Activated CD4-positive, alpha-beta T cell treated with anti-CD3 and anti-CD28 coated beads, Interleukin-2, amount 10 ng/mL, durations not matched to agents 7 days and 5 days (primary cell): ENCODE measurements at places on chromosomes 6 and 20. TPM values are rescaled to one million over a fixed set of nuclear protein-coding genes. Genes with fewer than 3 reads are reported as not detected.
A peak's percentile ranks its signal among the peaks of the same experiment; 100 is the strongest.

- peaks cover 16% of the 10 kb centered on the region for H3K4me1 ChIP-seq
- peak; percentile 19 for DNase-seq
- no peaks in the 10 kb centered on the region for H3K27me3 ChIP-seq
- no peak overlapping the region for H3K27ac ChIP-seq
Observed at GRCh38 chr20:3115190-3116107, 30.9 kb upstream of the AVP start.

The DYNLRB1 gene
- 105 TPM for total RNA-seq

DNA sequence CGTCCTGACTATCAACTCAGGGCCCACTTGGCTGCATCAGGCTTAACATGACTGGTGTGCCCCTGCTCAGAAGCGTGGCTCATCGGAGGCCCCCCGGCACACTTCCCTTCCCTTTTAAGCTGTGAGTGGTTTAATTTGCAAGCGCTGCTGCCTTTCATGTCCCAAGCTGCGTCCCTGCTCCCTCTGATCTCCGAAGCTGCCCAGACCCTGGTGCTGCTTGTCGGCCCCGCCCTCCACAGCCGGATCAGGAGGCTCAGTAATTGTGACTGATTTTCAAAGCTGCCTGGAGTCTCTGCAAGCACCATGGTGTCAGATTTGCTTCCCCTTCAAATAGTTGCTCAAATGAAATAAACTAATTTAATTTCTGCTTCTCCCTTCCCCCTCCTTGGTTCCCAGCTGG lies 71.1 kb downstream of the CDH22 start:
- no peaks in the 10 kb centered on the region for H3K36me3 ChIP-seq
- H3K4me1 ChIP-seq, result no peaks in the 10 kb centered on the region
- no peak overlapping the region for H3K4me3 ChIP-seq
- H3K27ac ChIP-seq, result no peak overlapping the region
- no peak for DNase-seq

- H3K27ac ChIP-seq, result no peak overlapping the region
- peaks cover 7% of the 10 kb centered on the region for H3K4me1 ChIP-seq
- H3K36me3 ChIP-seq, result no peaks in the 10 kb centered on the region
- H3K4me3 ChIP-seq, result no peak overlapping the region
- H3K27me3 ChIP-seq, result peaks cover 5% of the 10 kb centered on the region
Observed at GRCh38 chr20:5040345-5040744, 39.0 kb upstream of the SLC23A2 start.

The CCN6 gene
- not detected for total RNA-seq

DNA sequence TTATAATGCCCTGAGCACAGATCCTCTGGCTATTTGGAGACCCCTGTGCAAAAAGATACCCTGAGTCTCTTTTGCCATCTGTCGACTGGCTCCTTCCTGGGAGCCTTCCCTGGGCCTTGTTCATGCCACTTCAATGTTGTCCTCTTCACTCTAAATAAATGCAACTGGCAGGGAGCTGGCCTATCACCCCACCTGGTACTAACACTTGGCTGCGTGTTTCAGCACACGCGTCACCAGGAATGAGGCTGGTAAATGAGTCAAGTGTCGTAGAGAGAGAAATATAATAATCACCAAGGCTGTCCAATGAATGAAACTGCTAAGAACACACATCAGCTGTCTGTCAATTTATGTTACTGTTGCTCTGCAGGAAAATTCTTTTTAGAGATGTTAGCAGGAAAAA lies 374.6 kb upstream of the JARID2 start:
- H3K4me1 ChIP-seq, result peaks cover 30% of the 10 kb centered on the region
- H3K36me3 ChIP-seq, result peaks cover 1% of the 10 kb centered on the region
- no peaks in the 10 kb centered on the region for H3K27me3 ChIP-seq
- H3K27ac ChIP-seq, result no peak overlapping the region
- no peak overlapping the region for H3K4me3 ChIP-seq
- DNase-seq, result no peak

The VPS52 gene
- 84.0 TPM for total RNA-seq

DNA sequence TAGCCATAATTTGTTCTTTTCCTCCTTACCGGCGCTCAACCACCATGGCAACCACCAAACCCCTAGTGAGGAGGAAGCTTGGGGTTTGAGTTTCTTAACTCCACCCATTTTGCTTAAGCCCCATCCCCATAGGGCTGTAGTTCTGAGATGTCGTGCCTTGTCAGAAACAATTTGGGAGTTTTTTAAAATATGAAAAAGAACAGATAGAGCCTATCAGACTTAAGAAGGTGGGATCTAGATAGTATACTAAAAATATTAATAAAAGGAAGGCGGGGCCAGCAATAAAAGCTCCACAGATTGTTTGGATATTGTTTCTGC lies 5.6 kb downstream of the BRD2 start:
- H3K27me3 ChIP-seq, result no peaks in the 10 kb centered on the region
- peak overlapping the region; percentile 89 for H3K4me3 ChIP-seq
- H3K36me3 ChIP-seq, result peaks cover 89% of the 10 kb centered on the region
- H3K4me1 ChIP-seq, result peaks cover 38% of the 10 kb centered on the region

DNA sequence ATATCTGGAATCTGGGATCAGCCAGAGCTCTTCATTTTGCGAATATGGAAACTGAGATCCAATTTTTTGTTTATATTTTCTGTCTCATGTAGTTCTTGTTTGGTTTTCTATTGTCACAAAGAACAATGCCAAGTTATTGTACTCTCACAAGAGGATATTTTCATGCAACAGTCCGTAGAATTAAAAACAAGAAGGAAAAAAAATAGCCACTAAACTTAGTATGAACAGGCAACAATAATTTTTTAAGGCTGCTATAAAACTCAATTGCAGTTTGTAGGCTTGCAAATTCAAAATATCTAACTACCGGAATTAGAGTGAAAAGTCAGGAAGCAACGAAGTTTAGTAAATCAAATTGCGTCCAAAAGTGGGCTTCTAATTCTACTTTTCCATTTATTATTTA lies 1.2 kb downstream of the POPDC3 start:
- DNase-seq, result no peak
- H3K36me3 ChIP-seq, result no peaks in the 10 kb centered on the region
- H3K4me3 ChIP-seq, result no peak overlapping the region

The NKX2-4 gene
- not detected for total RNA-seq

The TPBG gene
- 0.35 TPM for total RNA-seq

DNA sequence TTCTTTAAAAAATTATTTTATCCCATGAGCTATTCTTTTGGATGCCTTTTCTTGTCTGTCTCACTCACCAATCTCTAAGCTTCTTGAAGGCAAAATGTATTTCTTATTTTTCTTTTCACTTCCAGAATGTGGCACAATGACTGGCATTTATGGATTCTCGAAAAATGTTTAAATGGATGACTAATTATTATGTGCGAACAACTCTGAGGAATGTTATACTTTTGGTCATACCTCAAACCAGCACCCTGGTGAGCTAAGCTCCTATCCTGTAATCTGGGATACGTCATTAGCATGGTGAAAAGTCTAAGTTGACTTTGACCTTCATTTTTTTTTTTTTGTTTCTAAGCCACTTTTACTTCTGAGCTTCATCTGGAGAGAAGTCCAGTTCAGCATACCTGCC lies 214.0 kb upstream of the CEP162 start:
- no peak overlapping the region for H3K27ac ChIP-seq
- no peak for DNase-seq
- H3K4me1 ChIP-seq, result no peaks in the 10 kb centered on the region
- H3K27me3 ChIP-seq, result no peaks in the 10 kb centered on the region

The GSTA2 gene
- total RNA-seq, result not detected

The MUC22 gene
- not detected for total RNA-seq

The PTPRA gene
- 83.9 TPM for total RNA-seq

The KCNS1 gene
- not detected for total RNA-seq

DNA sequence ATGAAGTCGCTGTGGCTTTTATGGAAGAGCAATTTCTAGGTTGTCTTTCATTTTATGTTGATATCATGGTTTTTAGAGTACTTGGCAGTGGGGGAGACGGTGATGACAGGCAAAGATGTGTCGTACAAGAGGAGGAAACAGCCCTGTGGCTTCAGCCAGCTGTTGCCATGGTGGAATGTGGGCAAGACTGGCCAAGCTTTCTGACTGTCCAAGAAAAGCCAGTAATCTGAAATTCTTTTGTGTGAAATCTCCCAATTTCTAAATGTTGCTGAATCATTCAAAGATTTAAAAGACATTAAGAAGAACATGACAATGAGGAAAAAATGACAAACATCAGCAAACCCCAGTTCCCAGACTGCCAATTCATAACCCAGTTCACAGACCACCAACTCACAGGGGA lies 23.1 kb downstream of the PFDN4 start:
- H3K4me1 ChIP-seq, result no peaks in the 10 kb centered on the region
- no peaks in the 10 kb centered on the region for H3K36me3 ChIP-seq
- no peak for DNase-seq
- H3K27me3 ChIP-seq, result peaks cover 3% of the 10 kb centered on the region

- no peak for DNase-seq
- no peak overlapping the region for H3K27ac ChIP-seq
- no peaks in the 10 kb centered on the region for H3K36me3 ChIP-seq
- H3K4me3 ChIP-seq, result no peak overlapping the region
- peaks cover 1% of the 10 kb centered on the region for H3K4me1 ChIP-seq
Observed at GRCh38 chr6:100344321-100344720, 120.4 kb downstream of the SIM1 start.

The SYCP2L gene
- 0.25 TPM for total RNA-seq

DNA sequence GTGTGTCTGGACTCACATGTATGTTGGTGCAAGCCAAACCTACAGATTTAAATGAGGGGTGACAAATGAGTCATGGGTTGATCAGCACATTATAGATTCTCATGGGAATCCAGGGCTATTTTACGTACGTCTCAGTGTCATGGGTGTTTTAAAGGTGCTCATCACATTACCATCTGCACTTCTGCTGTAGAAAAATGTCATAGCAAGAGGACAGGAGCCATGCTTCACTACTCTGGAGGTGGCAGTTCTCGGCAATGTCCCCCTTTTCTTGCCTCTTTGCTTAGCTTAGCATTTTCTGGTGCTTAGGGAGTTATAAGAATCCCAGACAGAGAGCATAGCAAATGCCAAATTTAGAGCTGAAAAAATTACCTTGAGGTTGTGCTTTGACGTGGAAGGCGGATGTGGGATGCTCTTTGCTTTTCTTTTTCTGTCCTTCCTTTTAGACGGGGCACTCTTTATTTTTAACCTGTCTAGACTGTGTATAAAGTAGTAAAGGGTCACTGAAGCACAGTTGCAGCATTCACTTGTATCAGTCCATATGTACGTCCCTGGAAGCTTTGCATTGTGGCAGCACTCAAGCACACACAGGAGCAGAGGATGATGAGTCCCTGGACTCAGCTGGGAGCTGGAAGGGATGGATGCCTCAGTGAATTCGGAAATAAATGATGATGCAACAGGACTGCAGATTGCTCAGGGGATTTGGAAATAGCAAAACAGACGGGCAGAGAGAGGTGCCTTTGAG lies 139.7 kb downstream of the SYNDIG1 start:
- H3K4me1 ChIP-seq, result no peaks in the 10 kb centered on the region
- H3K36me3 ChIP-seq, result no peaks in the 10 kb centered on the region
- DNase-seq, result no peak
- no peak overlapping the region for H3K4me3 ChIP-seq
- H3K27me3 ChIP-seq, result no peaks in the 10 kb centered on the region
- H3K27ac ChIP-seq, result no peak overlapping the region
